ENCODE measurements at places on chromosomes 1 and 21.

DNA sequence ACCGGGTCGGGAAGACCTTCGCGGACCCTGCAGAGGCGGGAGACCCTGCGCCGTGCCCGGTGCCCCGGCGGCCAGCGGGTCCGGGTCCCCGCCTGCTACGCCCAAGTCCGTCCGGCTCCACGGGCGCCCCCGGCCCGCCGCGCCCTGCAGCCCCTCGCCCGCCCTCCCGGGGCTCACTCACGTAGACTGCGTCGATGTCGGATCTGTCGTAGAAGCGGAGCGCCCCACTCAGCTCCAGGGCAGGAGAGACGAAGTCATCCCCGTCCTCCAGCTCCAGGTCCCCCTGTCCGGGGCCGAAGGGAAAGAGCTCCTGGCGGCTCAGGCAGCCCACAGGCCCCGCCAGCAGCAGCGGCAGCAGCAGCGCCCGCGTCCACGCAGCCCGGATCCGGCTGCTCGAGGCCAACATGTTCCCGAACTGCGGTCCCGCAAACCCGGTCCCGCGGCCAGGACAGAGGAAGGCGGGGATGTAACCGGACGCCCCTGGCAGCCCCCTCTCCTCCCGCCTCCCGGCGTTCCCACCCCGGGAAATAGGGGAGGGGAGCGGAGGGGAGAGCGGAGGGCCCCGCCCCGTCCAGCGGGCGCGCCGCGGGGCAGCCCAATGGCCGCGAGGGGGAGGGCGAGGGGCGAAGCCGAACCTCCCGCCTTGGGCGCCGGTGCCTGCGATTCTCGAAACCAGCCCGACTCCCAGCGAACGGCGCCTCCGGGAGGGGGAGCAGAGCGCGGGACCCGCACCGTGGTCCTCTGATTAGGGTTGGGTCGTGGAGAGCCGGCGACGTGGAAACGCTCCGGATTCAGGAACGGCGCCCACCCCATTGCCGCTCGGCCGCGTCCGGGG lies at the start of gene NID1:
Gene NID1, minus strand, starts transcription at position 417 of the 835 bp plus-strand sequence. Its CDS starts 11 bp downstream, at position 406.
- no peak for DNase-seq

DNA sequence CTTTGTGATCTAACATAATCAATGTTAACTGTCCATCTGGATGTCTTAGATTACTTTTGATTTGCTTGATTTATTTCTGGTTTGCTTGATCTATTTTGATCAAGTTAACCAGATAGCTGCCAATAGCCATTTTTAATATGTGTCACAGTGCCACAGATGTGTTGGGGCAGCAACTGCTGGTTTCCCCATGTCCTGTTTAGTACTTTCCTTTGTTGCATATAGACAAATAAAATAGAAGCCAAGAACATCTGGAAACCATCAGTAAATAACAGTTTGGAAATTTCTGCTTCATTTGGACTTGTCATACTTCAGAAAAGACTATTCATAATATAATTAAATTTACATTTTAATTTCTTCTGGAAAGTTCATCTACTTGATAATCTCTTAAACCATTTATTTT lies 145.6 kb upstream of the C21orf91 start:
- DNase-seq, result no peak

GRCh38 chr1:204941421-204942338 lies 71.0 kb downstream of the NFASC start:
- DNase-seq, result peak; percentile 72

- DNase-seq, result no peak
These were observed 27.2 kb upstream of the CAPZB start for GRCh38 chr1:19512545-19512944.

GRCh38 chr1:233897325-233898162 lies 6.9 kb upstream of the SLC35F3 start:
- no peak for DNase-seq

DNA sequence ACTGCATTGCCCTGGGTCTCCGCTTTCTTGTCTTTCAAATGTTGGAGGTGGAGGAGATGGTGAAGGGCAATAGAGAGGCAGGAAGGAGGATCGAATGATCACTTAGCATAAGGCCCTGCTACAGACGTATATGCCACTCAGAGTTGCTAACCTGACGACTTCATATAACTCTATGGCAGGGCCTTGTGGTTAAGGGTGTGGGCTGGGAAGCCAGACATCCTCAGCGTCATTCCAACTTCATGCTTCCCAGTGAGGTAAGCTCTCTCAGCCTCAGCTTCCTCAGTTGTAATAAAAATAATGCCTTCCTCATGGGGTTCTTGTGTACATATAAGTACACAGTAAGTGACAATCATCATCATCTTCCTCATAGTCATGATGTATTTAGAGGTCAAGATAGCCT lies 54.6 kb downstream of the CASQ2 start:
- DNase-seq, result no peak

- no peak for DNase-seq
These were observed 9.3 kb downstream of the ZNF281 start for GRCh38 chr1:200400556-200400955.

DNA sequence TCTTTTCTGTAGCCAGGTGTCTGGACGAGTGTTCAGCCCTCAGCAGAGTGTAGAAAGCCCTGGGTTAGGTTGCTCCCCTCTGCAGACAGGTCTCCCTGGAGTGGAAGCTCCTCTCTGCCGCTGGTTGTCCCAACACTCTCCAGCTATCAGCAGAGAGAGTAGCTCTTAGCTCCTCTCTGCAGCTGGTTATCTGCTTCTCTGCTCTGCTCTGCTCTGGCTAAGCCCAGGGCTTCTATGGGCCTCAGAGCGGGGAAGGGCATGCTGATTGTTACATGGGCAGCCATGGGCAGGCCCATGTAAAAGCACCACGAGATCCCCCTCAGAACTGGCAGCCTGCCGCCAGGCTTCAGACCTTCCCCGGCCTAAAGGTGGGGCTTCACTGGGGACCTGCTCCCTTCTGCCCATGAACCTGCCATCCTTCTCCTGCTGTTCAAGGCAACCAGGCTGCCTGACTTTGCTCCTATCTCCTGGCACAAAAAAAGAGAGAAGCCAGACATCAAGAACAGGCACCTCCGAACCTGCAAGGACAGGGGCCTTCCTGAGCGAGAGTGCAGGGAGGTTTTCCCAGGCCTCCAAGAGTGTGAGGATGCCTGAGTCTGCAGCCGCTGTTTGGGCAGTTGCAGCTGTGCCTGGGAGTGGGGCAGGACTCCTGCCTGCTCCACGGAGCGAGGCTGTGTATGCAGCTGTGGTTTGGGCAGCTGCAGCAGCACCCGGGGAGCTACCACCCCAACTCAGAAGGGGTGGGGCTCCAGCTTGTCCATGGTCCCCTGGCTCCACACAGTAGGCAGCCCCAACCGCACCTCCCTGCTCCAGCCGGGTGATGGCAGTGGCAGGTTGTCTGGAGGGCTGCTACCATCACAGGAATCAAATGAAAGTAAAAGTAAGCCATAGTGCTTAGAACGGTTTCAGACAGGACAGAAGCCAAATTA lies 973.7 kb downstream of the LTN1 start:
- no peak for DNase-seq

GRCh38 chr1:79188337-79188736 lies 181.8 kb upstream of the ADGRL4 start:
- DNase-seq, result no peak

GRCh38 chr1:83850834-83851233 lies 148.1 kb downstream of the TTLL7 start:
- no peak for DNase-seq

DNA sequence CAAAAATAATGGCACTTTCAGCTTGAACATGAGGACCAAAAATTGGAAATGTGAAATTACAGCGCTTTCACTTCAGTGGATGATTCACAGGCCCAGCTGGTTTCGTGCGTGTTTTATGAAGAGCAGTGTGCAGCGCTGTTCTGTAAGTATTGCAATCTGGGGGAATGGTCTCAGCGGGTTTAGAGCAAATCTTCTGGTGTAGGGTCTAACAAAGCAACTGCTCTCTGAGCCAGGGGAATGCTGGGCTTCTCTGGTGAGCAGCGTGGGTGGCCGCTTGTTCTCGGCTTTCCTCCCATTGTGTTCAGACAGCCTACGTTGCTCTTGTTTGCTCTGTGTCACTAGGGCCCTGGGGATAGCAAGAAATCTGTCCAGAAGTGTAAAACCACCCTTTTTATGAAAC lies 42.4 kb upstream of the GADD45A start:
- DNase-seq, result no peak

DNA sequence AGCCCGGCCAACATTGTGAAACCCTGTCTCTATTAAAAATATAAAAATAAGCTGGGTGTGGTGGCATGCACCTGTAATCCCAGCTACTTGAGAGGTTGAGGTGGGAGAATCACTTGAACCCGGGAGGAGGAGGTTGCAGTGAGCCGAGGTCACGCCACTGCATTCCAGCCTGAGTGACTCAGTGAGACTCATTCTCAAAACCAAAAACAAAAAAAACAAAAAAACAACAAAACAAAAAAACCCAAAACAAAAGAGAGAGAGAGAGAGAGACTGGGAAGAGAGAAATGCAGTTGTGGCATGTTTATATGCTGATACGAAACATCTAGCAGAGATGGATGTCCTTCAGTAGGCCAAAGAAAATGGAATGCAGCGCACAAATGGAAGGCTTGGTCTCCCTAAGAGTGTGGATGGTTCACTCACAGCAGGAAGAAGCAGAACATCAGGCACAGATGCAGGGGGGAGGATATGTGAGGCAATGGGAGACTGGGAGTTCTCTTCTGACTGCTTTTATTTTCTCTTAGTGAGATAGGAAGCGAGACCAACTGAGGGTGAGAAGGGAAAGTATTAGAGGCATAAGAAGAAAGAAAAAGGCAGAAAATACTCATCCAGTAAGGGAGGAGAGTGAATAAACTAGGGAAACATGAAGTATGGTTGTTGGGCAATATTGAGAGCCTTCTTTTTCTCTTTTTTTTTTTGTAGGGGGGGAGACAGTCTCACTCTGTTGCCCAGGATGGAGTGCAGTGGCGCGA lies 16.0 kb downstream of the THEM4 start:
- DNase-seq, result no peak

DNA sequence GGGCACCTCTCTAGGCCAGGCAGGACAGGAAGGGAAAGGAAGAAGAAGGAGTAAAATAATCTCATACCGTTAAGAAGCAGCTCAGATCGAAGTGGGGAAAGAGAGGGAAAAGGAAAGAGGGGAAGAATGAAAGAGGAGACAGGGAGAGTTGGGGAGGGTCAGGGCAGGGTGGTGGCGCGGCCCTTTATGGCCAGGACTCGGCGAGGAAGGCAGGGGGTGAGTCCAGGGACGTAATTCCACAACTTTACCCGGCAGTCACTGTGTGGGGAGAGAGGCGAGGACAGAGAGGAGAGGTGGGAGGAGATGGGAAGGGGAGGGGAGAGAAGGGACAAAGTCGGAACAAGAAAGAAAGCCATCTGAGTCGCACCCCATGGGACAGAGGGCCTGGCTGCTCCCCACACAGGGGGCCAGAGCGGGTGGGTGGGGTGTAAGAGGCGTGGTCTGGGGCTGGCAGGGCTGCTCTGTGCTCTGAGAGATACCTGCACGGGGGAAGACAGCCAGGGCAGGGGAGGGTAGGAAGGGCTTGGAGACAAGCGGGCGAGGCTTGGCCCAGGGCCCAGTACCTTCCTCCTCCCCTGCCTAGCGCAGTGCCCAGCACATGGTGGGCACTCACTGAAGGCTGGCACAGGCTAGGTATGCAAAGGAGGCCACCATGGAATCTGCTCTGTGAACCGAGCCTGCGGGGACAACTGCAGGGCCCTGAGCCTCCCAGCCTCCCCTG lies 49.4 kb downstream of the KIF21B start:
- peak; percentile 34 for DNase-seq

DNA sequence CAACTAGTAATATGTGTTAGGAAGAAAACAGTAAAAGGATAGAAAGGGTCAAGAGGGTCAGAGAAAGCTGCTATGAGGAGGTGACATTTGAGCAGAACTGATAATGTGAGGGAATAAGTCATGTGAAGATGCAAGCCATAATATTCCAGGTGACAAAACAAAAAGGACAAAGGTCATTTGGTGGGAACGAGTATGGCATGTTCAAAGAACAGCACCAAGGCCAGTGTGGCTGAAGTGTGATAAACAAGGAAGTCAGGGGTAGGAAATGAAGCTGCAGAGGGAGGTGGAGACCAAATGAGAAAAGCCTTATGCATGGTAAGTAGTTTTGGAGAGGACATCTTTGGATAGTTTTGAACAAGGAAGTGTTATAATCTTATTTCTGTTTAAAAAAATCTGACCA lies 46.7 kb downstream of the LPGAT1 start:
- no peak for DNase-seq

GRCh38 chr1:15186846-15187151 lies 33.3 kb downstream of the TMEM51 start:
- DNase-seq, result no peak

- no peak for DNase-seq
These were observed 3.3 kb upstream of the FCN3 start for GRCh38 chr1:27377760-27378495.

DNA sequence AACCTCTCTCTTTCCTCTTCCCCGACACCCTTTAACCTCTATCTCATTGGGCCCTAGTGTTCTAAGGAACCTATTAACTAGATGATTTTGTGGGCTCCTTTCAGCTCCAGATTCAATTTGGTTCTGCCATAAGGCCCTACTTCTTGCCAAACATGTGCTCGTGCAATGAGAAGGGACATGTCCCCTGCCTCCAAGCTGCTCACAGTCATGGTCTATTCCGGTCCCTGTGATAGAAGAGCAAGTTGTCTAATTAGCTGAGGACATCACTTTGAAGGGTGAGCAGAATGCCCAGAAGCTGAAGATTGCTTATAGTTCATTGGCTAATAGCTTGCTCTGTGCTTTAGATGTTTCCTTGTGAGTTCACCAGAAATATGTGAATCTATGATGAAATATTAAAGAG lies 76.2 kb downstream of the ZNF648 start:
- no peak for DNase-seq

- peak; percentile 35 for DNase-seq
These were observed 66.3 kb upstream of the DIRAS3 start for GRCh38 chr1:68116643-68117235.

DNA sequence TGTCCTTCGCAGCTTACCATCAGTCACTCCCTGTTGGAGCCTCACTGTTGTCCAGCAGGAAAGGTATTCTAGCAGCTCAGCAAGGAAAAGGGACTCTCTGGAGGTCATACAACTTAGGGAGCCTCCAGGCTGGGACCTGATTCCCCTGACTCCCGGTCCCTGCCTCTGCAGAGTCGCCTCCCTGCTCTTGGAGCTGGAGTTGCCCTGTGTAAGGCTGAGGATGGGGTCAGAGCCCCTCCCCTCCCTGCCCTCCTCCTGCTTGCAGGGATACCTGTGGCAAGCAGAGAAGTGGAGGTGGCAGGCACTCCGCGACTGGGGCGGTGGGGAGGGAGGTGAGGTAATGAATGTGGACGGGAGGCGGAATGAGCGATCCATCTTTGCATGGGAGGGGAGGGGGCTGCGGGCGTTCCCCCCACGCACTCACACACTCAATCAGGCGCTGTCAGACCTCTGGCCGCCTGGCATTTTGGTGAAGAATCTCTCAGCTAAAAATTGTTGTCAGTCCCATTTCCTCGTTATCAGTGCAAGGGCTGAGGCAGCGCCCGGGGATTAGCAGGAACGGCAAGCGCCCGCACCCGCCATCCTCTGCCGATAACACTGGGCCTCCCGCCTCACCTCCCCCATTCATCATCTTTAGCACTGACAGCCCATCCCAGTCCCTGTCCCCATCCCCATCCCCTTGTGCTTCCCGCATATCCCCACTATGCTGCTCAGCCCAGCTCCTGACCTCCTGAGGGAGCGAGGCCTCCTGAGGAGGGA lies 64.3 kb downstream of the TMEM53 start:
- DNase-seq, result no peak

- no peak for DNase-seq
These were observed 379.3 kb upstream of the NCAM2 start for GRCh38 chr21:20618878-20619277.

- no peak for DNase-seq
These were observed 30.7 kb downstream of the HSPG2 start for GRCh38 chr1:21906173-21907078.

GRCh38 chr1:46211051-46211450 lies 7.9 kb downstream of the LURAP1 start:
- DNase-seq, result no peak

- no peak for DNase-seq
These were observed 89.8 kb downstream of the ADSS2 start for GRCh38 chr1:244361764-244362473.

- DNase-seq, result peak; percentile 72
These were observed 11.4 kb upstream of the RGS16 start for GRCh38 chr1:182615468-182616129.
